ENCODE measurements at places on chromosomes 4 and X.

GRCh38 chr4:173442223-173442932 lies 43.5 kb upstream of the SCRG1 start:
- no peak for DNase-seq

- no peak for DNase-seq
These were observed 431.2 kb downstream of the GASK1B start for GRCh38 chr4:157741642-157742041.

- no peak for DNase-seq
These were observed 90.7 kb upstream of the GPC3 start for GRCh38 chrX:134075894-134076718.

DNA sequence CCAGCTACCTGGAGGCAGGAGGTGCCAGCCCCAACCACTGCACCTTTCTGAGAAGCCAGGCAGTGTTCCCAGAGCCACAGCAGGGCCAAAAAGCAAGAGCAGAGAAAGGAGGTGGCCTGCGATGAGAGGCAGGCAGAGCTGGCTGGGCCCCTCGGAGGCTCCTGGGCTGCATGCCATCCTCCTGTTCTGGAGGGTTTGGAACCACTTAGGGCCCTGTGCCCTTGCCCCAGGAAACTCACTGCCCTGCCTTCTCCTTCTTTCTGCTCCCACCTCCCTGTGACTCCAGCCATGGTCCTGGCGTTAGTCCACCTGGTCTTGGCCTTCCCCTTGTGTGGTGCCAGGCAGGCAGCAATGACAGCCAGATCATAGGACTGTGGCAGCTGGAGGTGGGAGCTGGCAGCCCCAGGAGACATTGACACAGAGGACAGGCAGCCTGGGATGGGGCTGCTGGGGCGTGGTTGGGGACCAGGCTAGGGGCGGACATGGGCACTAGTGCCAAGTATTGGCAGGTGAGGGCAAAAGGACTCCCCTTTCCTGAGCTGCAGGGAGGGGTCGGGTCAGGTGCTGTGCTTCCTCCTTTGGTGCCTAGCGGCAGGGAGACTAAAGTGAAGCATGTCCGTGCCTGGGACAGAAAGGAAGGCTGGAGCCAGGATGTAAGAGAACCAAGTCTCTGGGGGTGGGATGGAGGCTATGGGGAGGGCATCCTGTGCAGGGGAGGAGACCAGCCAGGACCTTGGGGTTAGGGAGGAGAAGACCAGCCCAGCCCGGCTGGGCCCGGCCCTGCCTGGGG lies 1.4 kb downstream of the APLN start:
- peak; percentile 32 for DNase-seq

GRCh38 chr4:51995647-51996220 lies 24.4 kb downstream of the LRRC66 start:
- DNase-seq: no peak

DNA sequence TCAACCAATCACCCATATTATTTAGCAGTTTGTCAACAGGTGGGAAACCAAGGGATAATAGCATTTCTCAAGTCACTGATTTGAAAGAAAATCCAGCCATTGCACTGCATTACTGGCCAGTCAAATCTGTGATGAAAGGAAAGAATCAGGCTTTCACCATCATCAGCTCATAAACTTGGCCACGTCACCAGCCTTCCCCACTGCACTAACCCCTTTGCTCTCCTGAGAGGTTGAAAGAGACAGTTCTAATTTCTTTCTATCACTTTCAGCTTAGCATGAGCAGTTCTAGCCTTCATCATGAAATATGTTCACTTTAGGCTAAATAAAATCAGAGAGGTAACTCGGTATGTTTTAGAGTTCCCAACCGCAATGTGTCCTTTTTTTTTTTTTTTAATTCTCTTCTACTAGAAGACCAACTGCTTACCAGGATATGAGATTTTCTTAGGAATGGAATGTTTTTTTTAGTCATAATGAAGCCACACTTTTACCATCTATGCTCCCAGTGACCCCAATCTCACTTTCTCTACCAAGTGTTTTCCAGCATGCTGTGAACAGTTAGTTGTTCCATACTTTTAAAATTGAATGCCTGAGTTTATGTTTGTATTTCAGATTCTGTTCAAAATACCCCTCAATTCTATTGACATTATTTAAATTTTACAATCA lies 55.7 kb upstream of the SLC7A11 start:
- DNase-seq: no peak

GRCh38 chr4:130192787-130193186 lies 1096.8 kb downstream of the C4orf33 start:
- DNase-seq: no peak

DNA sequence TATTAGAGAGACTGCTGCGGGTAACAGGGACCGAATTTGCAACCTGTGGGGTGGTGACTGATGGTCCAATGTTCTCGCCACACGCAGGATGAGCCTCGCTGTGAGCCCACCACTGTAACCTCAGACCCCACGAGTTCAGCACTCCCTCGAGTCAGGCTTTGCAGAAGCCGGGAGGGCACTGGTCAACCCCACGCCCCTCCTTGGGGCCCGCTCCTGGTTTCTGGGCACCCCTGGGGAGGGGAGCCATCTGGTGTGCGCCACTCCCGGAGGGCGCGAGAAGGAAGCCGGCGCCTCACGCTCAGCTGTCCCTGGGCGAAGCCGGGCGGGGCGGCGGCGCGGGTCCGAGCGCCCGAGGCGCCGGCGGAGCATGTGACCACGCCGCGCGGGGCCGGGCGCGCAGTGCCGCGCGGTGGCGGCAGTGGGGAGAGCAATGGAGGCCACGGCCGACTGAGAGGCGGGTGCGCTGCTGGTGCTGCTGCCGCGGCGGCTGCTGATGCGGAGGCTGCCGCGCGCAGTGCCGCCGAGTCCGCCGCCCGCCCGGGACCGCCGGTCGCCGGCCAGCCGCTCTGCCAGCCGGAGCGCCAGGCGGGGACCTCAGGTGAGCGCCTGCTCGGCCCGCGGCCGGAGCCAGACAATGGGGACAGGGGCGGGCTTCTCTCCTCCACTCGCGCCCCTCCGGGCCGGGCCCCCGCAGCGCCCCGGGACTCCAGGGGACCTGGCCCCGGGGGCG lies 100.1 kb downstream of the CEP135 start:
- DNase-seq: peak; percentile 89

- no peak for DNase-seq
These were observed 126.7 kb upstream of the RAI2 start for GRCh38 chrX:17987783-17988182.

GRCh38 chr4:71369536-71369935 lies 30.7 kb downstream of the SLC4A4 start:
- no peak for DNase-seq

DNA sequence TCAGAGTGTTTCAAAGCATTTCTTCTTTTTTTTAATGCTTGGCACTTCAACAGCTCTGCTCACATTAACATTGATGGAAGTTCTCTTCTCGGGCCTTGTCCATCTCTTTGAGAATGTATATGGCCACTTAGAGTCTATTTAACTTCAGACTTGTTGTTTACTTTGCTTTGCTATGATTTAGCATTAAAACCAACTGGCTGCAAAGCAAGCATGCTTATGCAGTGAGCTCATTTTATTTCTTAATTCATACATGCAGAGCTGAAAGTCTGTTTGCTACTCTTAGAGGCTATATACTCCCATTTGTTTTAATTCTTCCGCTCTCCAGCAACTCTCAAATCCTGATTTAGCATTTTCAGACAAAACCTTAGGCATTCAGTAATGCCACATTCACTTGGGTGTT lies 107.6 kb upstream of the PACRGL start:
- DNase-seq: no peak

- no peak for DNase-seq
These were observed 168.8 kb upstream of the ZFP42 start for GRCh38 chr4:187826725-187827124.

GRCh38 chr4:139176302-139177048 lies 543 bp downstream of the ELF2 start:
- peak; percentile 91 for DNase-seq

DNA sequence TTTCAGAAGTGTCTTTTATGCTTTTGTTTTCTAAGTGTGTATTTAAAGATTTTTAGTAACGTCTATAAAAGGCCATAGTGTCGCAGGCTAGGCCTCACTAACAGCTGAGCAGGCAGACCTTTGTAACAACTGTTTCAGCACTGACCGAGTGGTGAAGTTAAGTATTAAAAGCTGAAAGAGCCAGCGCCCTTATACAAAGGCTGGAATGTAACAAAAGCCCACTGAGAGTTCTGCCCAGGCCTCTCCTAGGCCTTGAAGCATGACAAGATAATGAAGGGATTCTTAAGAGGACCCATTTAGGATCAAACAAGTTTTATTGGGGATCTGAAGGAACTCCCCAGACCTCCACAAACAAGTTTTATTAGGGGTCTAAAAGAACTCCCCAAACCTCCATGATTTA lies 722.5 kb upstream of the PRKX start:
- DNase-seq: no peak

DNA sequence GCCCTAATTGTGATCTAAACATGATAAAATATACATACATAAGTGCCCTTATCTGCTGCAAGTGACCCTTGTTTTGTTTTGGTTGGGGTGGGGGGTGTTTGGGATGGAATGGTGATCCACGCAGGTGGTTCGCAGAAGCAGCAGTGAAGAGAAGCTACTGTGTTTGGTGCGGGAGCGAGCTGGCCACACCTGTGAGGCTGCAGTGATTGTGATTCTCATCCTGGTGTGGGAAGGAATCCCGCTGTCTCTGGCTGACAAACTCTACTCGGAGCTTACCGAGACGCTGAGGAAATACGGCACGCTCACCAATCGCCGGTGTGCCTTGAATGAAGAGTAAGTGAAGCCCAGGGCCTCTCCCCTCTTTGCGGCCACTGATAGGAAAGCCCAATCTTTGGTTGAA lies 96.8 kb downstream of the TET2 start:
- DNase-seq: no peak

- DNase-seq: no peak
These were observed 14.6 kb downstream of the USP11 start for GRCh38 chrX:47247206-47247998.

- DNase-seq: peak; percentile 3
These were observed 352.3 kb upstream of the TENM3 start for GRCh38 chr4:181890911-181891310.

GRCh38 chr4:94603170-94603747 lies 151.5 kb downstream of the PDLIM5 start:
- peak; percentile 11 for DNase-seq

DNA sequence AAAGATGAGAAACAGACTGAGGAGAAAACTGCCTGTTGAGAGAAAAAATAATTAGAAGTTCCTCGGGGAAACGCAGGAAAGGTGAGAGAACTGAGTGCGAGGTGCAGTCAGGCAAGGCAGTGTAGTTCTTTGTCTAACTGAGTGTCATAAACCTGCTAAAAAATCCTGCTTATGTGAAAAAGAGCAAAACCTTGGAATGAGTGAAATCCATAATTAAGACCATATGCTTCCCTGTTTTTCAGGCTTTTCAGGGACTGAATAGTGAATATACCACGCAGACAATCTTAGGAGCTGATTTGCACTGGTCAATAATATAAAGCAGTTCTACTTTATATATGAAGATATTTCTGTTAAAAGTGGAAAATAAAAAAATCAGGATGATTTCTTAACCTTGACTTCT lies 104.9 kb downstream of the RASGEF1B start:
- DNase-seq: no peak

- DNase-seq: no peak
These were observed 18.3 kb downstream of the KLF3 start for GRCh38 chr4:38682336-38682735.

- no peak for DNase-seq
These were observed 25.8 kb downstream of the VSIG4 start for GRCh38 chrX:66014084-66014483.

DNA sequence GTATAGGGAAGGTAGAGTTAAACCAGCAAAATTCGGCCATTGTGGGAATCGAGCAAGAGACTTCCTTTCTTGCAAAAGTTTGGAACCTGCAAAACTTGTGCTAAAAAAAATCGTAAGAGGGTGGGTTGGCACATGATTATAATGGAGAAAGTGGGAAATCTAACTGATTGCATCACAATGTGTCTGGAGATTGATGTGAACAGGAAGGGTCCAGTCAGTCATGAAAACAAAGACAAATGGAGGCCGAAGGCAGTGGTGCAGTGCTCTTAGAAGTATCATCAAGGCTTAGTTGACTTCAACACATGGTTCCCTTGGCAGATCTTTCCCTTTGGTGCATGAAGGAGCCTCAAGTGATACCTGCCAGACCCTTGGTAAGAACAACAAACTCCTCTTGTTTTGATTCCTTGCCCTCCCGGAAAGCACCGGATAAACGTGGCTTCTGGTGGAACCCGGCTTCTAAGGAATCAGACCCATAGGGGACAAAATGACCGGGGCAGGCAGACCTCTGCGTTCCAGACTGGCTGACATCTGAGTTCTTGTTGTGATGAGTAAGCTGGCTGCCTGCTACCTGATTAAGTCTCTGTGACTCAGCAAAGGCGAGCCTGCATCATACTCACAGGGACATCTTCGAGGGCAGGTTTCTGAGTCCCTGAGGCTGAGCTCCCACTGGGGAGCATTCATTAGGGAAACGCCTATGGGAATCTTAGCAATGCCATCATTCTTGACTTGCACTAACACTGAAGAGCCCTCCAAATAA lies 87.7 kb upstream of the MAP3K15 start:
- DNase-seq: no peak

- no peak for DNase-seq
These were observed 8.0 kb downstream of the SLC7A3 start for GRCh38 chrX:70922774-70923473.

GRCh38 chr4:38366456-38366855 lies 297.5 kb upstream of the KLF3 start:
- peak; percentile 51 for DNase-seq

DNA sequence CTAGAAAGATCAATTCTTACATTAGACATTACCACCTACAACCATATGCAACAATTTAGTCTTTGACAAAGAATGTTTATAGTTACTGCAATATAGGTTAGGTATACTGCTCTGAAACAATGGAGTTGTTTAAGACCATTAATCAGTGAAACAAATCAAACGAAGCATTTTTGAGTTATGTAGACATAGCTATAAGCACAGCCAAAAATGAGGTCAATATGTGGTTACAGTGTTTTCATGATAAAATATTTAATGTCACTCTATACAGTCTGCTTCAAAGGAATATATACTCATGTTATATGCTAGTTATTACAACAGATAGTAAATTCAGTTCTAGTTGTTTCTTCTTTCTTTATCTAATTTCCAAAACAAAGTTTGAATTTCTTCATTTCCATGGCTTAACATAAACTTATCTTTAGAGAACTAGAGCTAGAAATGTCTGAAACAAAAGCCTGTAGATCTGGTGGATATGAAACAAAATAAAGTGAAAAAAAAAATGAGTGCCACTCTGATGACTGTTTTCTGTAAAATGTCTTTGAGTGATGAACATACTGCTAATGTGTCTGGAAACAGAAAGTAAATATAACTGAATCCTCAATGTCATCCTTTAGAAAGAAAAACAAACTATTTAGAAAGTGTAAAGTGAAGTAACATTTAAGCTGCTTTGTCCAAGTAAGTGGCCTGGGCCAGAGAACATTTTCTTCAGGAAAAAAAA lies 809.0 kb downstream of the FAT4 start:
- DNase-seq: no peak

DNA sequence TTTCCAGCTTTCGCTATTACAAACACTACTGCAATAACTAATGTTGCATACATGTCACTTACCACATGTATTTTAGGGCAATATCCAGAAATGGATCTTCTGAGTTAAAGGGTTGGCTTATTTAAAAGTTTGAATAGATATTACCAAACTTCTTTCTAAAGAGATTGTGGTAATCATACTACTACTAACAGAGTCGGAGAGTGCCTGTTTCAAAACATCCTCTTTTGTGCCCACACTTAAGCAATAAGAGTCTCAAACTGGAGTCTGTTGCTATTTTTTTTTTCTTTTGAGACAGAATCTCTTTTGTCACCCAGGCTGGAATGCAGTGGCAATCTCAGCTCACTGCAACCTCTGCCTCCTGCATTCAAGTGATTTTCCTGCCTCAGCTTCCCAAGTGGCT lies 35.8 kb downstream of the FGFBP1 start:
- no peak for DNase-seq

- DNase-seq: peak; percentile 68
These were observed 62.7 kb downstream of the GAB1 start for GRCh38 chr4:143399113-143399949.

Data from NCI-H69 (cell line).